ENCODE measurements at places on chromosomes 5 and 9.

DNA sequence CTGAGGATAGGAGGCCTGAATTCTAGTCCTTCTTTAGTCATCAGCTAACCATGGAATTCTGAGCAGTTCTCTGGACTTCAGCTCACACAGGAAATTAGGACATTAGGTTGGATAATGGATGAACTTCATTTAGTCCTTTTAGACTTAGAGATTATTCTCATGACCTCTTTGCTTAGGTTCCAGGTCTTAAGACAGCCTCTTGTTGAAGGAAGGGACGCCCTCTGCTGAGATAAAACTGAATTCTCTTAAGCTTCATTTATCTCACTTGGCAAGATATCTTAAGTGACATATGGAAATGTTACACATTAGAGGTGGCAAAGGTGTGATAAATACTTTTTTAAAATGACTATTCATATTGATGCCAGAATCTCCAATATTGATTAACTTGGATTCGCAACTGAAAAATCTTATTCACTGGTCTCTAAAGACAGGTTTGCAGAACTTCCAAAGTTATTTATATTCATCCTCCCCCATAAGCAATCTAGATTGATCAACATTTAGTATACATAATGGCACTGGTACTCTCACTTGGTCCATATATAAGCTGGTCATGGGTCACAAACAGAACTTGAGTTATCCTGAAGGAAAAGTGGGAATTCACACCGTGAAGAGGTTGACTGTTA, 16.9 kb upstream of the ZNF366 start:
- DNase-seq = no peak

DNA sequence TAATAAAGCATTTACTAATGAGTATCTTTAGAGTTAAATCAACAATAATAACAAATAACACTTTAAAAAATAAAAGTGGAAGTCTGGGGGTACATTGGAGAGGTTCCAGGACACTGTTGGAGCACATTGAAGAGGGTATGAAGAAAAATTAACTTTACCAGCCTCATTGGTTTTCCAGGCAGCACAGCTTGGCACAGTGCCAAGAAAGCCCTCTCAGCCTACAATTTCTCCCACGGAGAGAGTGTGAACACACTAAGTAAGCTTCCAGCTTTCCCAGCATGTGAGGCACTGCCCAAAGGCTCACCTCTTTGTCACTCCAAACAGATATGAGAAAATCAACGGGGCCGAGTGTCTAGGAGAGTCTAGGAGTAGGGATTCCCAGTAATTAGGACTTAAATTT, 1912.8 kb upstream of the NUDT12 start:
- no peak for DNase-seq

- no peak for DNase-seq
Observed at GRCh38 chr5:59401637-59402036, 491.9 kb downstream of the PDE4D start.

GRCh38 chr9:82234160-82234943, 245.8 kb downstream of the SPATA31D1 start:
- no peak for DNase-seq

DNA sequence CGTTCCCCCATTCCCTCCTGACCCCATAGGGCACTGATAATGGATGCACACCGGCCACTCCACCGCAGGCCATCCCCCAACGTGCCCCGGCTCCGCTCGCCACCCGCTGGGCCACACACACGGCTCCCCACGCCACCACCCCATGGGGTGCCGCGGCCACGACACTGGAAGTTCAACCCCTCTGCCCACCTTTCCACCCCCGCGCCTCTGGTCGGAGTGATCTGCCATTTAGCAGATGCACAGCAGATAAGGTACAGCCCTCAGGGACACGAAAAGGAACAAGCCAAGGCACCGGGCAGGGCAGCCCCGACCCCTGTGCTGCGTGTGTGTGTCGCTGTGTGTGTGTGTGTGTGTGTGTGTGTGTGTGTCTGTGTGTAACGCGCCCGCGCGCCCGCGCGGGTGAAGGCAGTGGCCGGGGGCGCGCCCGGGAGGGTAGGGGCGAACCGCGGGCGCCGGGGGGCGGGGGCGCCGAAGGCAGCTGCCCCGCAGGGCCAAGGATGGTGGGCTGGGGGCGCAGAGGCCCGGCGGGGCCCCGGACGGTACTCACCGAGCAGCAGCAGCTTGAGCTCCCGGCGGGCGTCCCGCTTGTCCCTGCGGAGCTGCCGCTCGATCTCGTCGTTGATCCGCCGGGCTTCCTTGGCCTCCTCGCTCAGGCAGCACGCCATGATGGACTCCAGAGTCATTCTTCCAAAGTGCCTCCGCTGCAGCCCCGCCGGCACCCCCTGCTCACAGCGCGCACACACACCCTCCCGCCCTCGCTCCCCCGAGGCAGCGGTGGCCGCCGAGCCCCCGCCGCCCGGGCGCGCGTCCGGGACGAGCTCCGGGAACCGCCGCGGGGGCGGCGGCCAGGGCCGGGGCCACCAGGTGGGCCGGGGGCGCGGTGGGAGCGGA, 813 bp downstream of the GNAQ start:
- DNase-seq = peak; percentile 56

GRCh38 chr5:1167361-1167727, 34.1 kb upstream of the SLC6A19 start:
- DNase-seq = no peak

GRCh38 chr9:107226421-107226820, 56.7 kb upstream of the RAD23B start:
- DNase-seq = no peak

DNA sequence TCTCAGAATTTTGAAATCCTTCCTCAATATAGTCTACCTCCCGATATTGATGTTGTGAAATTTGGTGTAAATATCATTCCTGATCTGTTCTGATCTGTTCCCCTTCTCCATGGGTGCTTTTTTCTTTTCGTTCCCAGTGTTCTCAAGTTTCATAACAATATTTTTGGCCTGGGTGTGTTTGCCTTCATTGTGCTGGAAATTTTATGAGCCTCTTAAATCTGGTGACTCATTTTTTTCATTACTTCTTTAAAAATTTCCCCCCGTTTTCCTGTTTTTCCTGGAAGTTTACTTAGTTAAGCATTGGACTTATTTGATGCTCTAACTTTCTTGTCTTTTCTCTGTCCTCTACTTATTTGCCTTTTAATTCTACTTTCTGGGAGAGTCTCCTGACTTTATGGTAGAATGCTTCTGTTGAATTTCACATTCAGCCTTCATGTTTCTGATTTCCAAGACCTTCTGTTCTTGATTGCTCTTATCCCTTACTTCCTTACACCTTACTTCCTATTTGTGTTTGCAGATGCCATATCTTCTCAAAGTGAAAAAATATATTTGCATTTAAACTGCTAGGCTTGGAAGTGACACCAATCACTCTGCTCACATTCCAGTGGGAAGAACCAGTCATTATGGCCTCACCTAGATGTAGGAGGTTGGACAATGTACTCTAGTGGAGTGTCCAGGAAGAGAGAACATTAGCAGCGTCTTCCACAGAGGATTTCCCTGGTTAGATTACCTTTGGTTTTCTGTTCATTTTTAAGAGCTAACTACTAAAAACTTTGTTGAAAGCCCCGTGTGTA, 441.9 kb downstream of the ARHGEF28 start:
- DNase-seq = no peak

GRCh38 chr5:56530626-56531138, 284.7 kb upstream of the MAP3K1 start:
- no peak for DNase-seq

GRCh38 chr5:58872670-58873273, 289.9 kb downstream of the RAB3C start:
- DNase-seq = no peak

- DNase-seq = no peak
Observed at GRCh38 chr5:40906351-40906751, 2.9 kb upstream of the C7 start.

DNA sequence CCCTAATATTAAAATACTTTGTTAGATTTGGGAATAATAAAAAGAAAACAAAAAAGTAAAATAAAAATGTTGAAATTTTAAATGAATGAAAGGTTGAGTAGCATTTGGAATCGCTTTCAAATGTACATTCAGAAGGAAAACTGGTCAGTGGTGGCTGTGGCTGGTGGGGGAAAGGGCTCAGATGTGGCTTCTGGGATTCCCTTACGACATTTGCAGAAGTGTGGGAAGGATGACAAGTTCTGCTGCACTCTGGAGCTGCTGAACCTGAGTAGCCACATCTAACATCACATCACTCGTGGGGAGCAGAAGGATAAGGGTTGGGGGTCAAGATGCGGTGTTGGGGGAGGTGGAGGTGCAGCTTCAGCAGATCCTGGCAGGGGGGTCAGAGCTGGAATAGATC, 25.6 kb upstream of the CAST start:
- no peak for DNase-seq

GRCh38 chr9:6219040-6219439, 3.4 kb downstream of the IL33 start:
- DNase-seq = no peak

- peak; percentile 63 for DNase-seq
Observed at GRCh38 chr5:139458580-139459407, 3.7 kb downstream of the ECSCR start.

DNA sequence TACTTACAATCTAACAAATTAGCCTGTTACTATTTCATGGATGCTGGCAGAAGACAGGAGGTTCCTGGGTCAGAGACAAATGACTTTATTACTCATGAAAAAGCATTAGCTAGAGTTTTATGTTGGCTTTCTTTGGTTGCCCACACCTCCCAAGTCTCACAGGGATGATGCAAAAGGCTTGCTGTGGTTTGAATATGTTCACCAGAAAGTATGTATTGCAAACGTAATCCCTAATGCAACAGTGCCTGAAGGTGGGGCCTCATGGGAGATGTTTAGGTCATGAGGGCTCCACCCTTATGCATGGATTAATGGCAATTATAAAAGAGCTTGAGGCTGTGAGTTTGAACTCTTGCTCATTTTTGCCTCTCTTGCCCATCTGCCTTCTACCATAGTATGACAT, 28.5 kb downstream of the DPYSL3 start:
- no peak for DNase-seq

- DNase-seq = no peak
Observed at GRCh38 chr9:94945197-94946144, 219.0 kb downstream of the AOPEP start.

DNA sequence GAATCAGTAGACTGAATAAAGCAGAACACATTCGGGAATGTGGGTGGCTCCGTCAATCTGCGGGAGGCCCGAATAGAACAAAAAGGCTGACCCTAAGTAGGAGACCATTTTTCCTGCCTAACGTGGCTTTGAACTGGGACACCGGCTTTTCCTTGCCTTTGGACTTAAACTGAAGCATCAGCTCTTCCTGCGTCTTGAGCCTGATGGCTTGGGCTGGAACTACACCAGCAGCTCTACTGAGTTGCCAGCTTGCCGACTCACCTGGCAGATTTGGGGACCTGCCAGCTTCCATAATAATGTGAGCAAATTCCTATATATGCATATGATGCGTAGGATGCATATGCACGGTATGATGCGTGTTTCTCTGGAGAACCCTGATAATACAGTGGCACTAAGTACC, 111.3 kb downstream of the DAPK1 start:
- no peak for DNase-seq

DNA sequence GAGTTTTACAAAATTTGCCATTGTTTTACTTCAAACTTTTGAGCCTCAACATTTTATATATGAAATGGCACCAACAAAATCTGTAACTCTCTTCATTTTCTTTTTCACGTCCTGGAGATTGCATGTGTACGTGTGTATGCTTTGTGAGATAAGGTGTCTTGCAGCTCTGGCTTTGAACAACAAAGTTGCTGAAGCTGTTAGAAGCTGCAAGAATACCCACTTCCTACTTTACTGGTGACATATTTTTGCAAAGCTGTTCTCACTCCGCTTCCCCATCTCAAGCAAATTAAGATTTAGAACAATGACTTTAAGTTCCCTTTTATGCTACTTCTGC, 41.8 kb downstream of the FYB1 start:
- DNase-seq = no peak

GRCh38 chr9:96202971-96203780, 98.8 kb downstream of the HSD17B3 start:
- DNase-seq = no peak

DNA sequence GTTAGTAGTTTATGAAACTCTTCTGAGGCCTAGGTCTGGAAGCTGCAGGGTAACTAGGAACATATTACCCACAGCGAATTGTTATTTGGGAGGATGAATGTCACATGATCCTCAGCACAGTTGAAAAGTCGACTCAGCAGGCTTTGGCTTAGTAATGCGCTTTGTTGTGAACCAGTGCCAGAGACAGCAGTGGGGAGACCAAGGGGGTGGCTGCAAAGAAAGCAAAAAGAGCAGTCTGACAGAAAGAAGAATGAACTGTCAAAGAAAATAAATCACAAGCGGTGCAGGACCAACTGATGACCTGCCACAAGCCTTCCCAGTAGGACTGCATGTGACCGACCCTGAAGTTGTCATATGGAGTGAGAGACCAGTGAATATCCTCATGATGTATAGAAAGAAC, 170.0 kb downstream of the CCDC171 start:
- no peak for DNase-seq

DNA sequence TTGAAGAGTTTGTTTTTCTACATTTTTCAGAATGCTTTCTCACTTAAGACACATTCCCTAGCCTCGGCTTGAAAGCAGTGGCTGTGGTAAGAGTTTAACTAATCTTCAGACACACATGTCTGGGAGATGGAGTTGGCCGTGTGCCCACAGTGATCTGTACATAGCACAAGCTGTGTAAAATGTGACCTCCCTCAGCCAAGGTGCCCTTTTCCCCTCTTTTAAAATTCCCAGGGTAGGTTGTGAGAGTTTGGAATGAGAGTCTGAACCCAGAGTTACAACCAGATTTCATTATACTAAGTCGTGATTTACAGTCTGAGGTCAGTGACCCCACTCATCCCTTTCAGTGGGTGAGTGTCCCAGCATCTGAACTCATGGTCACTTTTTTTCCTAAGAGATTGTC, 230.4 kb downstream of the DOCK8 start:
- DNase-seq = no peak

GRCh38 chr9:136732444-136733178, 10.1 kb downstream of the LCN10 start:
- DNase-seq = no peak

DNA sequence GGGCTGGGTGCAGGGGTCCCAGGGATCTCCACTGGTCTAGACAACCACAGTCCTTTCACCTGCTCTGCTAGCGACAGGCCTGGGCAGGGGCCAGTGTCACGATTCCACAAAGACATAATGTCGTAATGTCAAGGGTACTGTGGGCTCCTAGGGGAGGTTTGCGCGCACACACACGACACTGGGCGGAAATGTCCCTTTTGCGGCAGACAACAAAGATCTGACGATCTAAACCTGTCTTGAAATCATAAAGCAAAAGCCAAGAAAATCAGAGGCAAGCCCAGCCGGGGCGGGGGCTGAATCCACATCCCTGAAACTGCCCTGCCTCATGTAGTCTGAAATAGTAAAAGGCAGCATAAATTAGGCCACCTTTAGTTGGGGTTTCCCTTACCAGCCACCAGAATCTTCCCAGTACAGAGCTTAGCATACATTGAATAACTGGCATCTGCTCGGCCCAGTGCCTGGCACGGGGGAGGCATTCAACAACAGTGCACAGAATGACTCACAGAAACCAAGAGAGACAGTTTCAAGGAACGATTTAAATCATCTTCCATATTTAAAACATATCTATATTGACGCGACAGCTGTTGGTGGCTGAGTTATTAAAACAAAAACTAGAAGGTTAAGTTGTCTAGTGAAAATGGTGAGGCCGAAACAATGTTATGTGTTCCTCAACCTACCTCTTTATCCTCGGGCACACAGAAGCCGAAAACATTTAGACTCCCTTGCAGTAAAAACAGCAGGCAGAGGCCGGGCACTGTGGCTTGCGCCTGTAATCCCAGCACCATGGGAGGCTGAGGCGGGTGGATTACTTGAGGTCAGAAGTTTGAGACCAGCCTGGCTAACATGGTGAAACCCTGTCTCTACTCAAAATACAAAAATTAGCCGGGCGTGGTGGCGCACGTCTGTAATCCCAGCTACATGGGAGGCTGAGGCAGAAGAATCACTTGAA, 151.0 kb downstream of the MYO10 start:
- DNase-seq = peak; percentile 13

All from stimulated activated CD4-positive, alpha-beta T cell treated with anti-CD3 and anti-CD28 coated beads, TNF-alpha, amount 100 ng/mL, for 24 hours (primary cell).